ENCODE measurements at places on chromosomes 12 and 14.

DNA sequence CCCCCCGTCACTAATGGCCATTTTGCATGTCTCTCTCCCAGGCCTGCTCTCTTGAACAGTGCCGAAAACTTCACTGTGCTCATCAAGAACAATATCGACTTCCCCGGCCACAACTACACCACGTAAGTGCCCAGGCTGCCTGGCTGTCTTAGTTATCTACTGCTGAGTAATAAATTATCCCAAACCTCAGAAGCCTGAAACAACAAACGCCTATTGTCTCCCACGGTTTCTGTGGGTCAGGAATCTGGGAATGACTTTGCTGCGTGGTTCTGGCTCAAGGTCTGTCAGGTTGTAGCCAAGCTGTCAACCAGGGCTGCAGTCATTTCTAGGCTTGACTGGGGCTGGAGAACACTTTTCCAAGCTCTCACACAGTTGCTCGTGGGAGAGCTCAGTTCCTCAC lies 32.6 kb downstream of the P2RX7 start:
- DNase-seq, result no peak

- DNase-seq, result no peak
Measured at GRCh38 chr12:76872415-76872814, 6.4 kb downstream of the CSRP2 start.

DNA sequence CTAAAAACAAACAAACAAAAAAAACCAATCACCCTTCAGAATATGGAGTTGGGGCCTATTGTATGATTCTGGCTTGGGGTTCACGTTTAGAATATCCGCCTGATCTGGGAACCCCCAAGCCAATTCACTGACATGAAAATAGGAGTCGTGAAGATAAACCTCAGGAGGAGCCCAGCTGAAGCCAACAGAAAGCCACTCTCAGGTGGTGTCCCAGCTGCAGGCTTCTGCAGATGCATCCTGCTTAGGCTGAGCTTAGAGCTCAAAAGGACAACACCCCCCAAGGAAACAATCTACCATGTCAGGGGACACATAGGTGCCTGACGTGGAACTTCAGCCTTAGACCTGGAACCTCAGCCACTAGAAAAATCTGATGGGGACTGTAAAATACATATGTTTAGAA lies 51.9 kb downstream of the SYNE3 start:
- DNase-seq, result no peak

- DNase-seq, result peak; percentile 63
Measured at GRCh38 chr14:54566410-54567223, at the start of gene SAMD4A. Gene SAMD4A (plus strand): TSS chr14:54567128. CDS start chr14:54567917, 789 bp downstream.

DNA sequence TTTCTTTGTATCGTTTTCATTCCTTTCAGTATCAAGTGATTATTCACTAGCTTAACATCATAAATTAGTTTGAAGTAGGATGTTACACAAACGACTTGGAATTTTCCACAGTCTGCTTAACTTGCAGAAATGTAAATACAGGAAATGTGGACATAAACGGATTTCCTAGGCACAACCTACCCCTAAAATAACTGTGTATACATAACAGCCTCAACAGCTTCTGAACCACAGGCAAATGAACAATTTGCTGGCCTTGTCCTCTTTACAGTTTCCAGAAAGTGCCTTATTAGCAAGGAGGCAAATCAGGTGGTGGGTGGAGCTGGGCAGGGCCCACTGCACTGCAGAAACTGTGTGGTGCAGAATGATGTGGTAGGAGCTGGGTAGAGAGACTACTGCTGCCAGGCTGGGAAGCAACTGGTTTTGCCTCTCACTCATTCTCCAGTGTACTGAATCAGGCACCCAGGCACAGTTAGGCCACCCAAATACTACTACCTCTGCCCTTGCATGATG lies 14.1 kb downstream of the DRAM1 start:
- no peak for DNase-seq

DNA sequence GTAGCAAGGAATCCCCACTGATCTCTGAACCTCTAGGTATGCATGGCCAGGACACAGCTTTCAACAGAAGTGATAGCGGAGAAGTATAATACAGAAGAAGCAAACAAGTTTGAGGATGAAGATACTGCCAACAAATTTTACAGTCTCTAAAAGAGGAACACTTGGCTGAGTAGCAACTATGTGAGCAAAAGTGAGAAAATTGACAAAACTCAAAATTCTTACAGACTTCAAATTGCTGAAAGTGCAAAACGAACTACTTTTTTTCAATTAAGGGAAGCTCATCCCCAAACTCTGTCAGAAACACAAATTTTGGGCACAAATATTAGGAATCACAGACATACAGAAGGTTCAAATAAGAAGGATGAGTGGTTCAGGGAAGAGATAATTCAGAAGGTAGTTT lies 1324.6 kb downstream of the LRFN5 start:
- DNase-seq, result no peak
